ENCODE measurements at places on chromosomes 11 and 22.

- DNase-seq, result peak; percentile 71
Observed at GRCh38 chr22:50209893-50210292, 9.1 kb downstream of the SELENOO start.

DNA sequence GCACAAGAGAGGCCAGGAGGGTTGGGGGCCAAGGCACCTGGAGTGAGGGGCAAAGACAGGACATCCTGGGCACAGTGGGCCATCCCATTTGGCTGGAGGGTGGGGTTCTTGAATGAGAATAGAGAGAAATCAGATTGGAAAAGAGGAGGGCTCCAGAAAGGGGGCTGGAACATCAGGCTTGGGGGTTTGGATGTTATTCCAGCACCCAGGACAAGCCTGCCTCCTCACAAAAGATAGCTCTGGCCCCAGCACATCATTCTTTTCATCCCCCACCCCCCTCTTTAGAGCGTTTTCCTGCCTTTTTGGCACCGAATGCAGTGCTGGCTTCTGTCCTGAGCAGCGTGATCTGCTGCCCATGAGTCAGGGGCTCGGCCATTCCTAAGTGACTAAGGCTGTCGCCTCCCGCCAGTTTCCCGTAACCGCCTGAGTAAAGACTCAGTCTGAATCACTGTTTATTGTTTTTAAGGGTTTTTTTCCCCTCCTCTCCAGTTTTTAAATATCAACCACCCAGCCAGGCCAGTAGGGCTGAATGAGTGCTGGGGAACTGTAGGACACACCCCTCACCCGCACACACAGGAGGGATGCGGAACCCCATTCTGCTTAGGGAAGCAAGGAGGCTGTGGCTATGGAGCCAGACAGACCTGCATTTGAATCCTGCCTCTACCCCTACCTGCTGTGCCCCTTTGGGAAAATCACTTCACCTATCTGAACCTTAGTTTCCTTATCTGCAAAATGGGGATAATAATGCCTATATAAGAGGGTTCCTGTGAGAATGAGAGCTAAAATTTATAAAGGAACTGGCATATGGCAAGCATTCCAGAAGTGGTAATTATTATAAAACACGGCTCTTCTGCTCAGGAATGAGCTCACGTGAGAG lies 32.4 kb upstream of the NAV2 start:
- DNase-seq, result no peak

DNA sequence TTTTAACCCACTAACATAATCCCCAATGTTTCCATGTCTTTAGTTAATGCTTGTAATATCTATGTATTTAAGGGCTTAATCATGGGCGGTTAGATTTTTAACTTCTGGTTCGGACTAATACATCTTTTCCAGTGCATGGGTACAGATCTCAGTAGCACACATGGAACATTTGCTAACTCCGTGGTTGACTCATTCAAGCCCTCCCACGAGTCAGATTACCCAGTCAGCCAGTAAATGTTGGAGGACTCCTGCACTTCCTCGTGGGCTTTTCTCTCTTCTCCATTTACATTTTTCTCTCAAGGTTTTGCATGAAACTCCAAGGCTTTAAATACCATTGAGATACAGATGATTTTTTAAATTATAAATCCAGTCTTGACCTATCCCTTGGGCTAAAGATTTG lies 313.9 kb downstream of the ST3GAL4 start:
- DNase-seq, result no peak

- DNase-seq, result no peak
Observed at GRCh38 chr11:65448074-65448417, 25.4 kb downstream of the NEAT1 start.

- DNase-seq, result no peak
Observed at GRCh38 chr11:7869467-7869866, 61.6 kb downstream of the OR10A6 start.

DNA sequence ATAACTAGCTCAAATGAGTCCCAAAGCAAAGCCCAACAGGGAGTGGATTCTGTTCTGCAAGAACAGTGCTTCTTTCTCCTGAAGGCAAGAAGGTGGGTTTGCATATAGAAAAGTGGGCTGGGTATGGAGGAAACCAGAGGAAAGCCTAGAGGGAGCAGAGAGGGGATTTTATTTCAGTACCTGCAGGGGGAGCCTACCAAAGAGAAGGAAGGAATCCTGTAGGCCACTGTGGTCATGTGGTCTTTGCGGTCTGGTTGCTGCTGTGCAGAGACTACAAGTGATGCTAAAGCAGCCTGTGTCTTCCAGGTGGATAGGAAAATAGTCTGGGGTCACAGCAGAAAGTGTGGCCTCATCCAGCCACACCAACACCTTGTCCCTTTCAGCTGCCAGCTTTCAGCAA lies 33.2 kb upstream of the ZBTB16 start:
- DNase-seq, result no peak

DNA sequence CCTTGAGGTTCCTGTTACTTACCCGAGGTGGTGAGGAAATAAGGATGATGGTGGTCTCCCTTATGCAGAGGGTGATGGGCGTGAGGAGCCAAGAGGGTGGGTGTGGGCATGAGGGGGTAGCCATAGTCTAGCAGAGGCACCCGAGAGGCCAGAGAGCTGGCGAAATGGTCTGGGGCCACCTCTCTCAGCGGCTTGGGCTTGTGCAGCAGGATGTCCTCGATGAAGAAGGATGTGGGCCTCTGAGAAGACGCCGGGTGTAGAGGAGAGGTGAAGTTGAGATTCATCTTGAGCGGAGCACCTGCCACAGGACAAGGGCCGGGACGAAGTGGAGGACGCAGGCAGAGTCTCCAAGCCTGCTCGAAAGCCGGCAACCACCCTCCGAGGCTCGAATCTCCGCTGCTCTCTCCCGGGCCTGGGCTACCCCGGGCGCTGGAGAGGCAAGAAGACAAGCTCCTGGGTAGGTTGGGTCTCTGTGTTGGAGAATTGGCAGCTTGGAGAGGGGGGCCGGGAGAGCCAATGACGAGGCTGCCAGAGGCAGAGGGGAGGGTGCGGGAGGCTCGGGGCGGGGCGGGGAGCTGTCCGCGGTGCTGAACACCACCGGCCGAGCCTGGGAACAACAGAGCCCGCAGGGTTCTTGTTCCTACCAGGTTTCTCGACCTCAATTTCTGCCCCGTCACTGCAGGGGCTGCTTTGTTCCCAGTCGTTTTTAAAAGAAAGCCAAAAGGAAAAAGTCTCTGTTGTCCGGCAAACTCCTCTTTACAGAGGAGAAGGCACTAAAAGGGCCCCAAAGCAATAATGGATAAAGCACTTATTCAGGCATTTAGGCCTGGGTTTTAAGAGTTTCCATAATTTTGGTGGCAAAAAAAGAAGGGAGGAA lies at the start of gene BSX:
Gene BSX (minus strand): TSS at position 447 of the 877 bp plus-strand sequence. CDS start 163 bp downstream, at position 284.
- DNase-seq, result peak; percentile 23

DNA sequence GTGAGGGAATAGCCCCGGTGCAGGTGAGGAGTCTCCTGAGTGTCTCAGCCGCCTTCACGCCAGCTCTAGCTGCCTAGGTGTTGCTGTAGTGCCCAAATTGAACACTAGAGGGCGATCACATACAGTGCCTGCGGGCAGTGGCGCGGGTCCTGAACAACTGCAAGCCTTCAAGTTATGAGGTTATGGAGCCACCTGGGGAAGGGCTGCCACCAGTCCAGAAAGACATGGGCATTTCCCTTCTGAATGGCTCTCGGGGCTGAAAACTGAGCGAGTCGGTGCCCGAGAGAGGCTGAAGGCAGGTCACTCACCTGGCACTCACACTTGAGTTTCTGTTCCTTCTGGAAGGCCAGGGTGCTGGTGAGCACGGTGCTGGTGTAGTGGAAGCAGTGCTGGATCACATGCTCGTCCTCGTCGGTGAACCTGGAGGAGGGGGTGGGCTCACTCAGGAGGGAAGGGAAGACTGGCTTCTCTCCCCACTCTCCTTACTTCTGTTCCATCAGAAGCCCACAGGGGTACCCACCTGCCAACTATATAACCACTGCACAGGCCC lies 88.4 kb downstream of the PDE2A start:
- DNase-seq, result peak; percentile 68

DNA sequence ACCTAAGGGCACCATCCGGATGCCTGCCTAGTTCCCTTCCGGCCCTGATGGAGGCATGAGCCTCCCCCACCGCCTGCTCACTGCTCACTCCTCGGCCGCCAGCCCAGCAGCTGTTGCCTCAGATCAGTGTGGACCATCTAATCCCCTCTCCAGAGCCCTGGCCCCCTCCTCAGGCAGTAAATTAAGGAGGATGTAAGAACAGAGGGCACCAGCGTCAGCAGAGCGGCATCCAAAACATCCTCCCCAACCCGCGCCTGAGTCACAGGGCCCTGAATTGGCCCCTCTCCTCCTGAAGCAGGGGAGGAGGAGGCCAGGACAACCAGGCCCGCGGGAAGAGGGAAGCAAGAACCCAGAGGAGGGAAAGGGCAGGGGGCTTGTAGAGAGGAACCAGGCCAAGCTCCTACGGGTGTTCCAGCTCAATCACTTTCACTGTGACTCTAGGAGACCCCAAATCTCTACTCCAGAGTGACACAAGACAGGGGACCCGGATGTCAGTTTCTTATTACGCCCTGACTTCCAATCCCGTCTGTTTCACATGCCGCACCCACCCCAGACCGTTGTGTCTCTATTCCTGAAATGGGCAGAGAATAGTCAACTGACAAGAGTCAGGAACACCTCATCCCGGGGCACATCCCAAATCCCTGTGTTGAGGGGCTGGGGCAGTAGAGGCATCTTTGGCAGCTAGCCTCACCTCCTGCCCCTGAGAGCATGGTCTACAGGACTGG lies 31.3 kb upstream of the MYOD1 start:
- no peak for DNase-seq

DNA sequence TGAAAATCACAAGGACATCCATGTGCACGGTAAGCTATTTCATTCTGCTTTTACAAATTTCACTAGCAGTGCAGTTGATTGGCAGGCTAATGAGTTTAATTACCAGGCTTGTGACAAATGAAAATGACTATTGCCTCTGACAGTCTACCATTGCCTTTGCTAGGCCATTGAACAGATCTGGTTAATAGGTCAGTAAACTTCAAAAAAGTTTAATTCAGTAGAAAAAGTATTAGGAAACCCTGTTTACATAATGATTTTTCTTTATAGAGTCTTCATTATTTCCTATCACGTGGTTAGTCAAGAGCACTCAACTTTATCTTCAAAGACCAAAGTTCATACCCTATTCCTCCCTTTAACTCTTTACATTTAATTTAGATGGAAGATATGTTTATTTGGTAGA lies 77.0 kb downstream of the PRMT3 start:
- DNase-seq, result no peak

GRCh38 chr11:78834886-78835285 lies 260.2 kb upstream of the NARS2 start:
- no peak for DNase-seq

GRCh38 chr11:22465620-22466019 lies 127.4 kb downstream of the SLC17A6 start:
- no peak for DNase-seq

- no peak for DNase-seq
Observed at GRCh38 chr11:64670975-64671374, 52.0 kb downstream of the NRXN2 start.

DNA sequence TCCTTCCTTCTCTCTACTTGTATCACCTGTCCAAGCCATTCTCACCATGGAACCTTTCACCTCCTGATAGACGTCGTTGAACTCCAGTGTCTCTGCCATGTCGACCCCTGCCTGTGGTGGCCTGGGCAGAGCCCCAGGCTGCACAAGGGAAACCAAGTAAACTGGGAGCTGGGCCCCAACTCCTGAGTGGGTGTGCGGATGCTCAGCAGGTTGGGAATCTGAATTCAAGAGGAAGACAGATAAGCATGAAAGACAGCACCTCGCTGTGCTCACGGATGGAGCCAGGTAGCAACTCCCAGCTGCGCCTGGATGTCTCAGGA lies 709 bp downstream of the SSRP1 start:
- DNase-seq, result no peak

DNA sequence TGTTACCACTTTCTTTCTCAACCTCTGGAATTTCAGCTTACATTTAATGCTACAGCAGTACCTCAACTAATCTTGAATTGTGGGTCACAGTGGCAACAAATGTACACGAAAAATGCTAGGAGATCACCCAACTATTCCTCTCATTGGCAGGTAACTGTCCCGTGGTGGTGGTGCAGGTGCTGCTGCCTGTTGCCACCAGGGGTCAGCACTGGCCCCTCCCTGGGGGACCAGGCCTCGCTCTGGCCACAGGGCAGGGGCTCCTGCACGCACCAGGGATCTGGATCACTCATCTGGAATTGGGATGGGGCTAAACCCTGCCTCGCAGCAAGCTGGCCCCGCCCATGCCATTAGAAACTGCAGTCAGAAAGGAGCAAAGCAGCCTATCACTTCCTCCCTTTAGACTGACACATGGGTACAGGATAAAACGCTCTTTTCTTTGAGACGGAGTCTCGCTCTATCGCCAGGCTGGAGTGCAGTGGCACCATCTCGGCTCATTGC lies 6.9 kb upstream of the POLDIP3 start:
- peak; percentile 44 for DNase-seq

GRCh38 chr11:122714484-122714883 lies 59.0 kb downstream of the UBASH3B start:
- DNase-seq, result no peak
